ENCODE measurements at places on chromosomes 3 and 15.
A peak's percentile ranks its signal among the peaks of the same experiment; 100 is the strongest.

- peak; percentile 63 for DNase-seq
These were observed 5.3 kb downstream of the ULK3 start for GRCh38 chr15:74837482-74838136.

DNA sequence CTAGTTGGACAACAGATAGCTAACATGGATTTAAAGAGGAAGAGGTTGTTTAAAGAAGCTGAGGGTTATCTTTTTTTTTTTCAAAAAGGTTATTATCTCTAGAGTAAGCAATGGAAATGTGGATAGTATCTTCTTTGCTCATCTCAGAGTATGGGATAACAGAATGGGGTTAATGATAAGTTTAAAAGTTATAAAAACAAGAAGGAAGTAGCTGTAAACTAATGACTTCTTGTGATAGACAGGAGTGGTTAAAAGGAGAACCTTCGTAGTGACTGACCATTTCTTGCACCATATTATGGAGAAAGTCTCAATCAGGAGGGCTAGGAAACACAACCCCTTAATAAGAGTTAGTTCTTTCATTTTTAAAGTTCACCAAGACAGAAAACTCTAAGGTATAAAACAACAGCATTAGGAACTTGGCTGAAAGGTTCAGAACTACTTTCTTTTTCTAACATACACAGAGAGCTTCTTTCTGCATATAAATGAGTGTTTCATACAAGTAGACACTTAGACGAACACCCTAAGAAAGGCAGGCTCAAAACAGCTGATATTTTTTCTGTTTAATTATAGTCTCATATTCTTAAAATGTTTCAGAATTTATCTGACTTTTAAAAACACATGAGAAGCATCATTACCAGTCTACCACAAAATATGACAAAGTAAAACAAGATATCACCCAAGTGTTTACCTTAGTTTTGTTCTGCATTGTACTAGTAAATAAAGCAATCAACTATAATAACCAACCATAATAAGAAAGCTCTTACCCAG is 140.0 kb downstream of the MEIS2 start:
- DNase-seq = no peak

DNA sequence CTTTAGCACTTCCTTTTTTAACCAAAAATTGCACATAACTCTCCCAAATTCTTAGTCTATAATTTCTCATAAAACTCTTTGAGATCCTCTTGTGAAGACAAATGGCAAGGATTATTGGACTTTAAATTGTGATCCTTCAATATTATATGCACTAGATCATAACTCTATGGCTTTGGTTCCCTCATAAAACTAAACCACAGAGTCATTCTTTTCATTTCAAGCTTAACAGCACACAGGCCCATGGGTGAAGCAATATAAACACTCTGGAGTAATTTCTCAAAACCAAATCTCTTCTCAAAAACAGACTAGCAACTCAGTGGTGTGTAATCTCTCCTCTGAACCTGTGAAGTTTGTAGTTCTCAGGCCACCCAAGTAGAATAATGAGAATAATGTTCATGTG is 171.0 kb upstream of the NECTIN3 start:
- DNase-seq = no peak

- DNase-seq = no peak
These were observed 36.0 kb downstream of the GRAMD2A start for GRCh38 chr15:72161361-72162132.

DNA sequence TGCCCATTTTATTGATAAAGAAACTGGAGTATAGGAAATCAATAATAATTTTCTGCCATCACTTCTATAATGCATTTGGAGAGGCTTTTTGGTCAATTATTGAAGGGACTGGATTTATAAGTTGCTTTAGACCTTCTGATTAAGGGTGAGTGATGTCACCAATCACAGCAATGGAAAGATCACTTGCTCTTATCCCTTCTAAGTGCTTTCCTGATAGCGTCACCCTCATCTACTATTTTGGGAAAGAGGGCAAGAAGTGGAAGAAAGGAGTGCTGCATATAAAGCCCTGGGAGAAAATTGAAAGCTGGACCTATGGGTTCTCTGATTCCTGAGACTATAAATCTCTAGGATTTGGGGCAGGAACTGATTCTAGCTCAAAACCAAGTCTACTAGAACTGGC is 771.3 kb downstream of the AGBL1 start:
- DNase-seq = no peak

GRCh38 chr3:30481241-30481640 is 125.2 kb upstream of the TGFBR2 start:
- no peak for DNase-seq

GRCh38 chr15:52378746-52379394 is 83.3 kb upstream of the MYO5C start:
- no peak for DNase-seq

DNA sequence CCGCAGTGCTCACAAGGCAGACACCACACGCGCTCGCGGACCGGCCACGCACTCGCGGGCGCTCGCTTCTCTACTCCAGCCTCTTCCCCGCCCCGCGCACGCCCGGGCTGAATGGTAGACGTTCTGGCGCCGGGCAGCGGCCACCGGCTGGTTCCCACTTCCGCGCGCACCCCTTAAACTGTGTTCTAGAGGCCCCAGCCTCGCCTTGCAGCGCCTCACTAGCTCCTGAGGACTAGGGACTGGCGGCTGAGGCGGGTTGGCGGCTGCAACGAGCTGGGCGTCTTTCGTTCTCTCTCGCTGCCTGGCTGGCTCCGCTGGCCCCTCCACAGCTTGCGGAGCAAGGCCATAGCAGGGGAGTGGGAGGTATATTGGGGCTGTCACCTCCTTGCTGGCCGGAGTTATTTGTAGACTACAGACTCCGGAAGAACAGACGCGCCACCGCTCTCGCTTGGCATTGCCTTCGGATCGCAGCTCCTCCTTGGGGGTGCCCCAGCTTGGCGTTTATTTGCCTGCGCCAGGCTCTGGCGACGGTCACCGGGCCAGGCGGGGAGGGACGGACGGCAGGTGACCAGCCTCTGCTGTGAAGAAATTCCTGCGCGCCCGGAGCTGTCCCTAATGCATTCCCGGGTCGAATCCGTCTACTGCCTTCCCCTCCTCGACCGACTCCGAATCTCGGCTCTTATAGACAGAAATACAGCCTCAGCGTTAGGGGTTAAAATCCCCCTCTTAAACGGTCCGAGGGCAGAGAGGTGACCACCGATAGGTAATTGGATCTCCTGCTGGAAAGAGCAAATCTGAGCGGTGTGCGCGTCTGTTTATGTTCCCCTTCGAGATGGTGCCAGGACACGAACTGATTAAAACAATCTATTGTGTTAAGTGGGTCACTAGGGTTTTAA is 1.3 kb downstream of the GREM1 start:
- DNase-seq = peak; percentile 68

- DNase-seq = no peak
These were observed 196.5 kb upstream of the ZPLD1 start for GRCh38 chr3:102238362-102238761.

GRCh38 chr3:178690571-178690970 is 154.3 kb downstream of the KCNMB2 start:
- no peak for DNase-seq

DNA sequence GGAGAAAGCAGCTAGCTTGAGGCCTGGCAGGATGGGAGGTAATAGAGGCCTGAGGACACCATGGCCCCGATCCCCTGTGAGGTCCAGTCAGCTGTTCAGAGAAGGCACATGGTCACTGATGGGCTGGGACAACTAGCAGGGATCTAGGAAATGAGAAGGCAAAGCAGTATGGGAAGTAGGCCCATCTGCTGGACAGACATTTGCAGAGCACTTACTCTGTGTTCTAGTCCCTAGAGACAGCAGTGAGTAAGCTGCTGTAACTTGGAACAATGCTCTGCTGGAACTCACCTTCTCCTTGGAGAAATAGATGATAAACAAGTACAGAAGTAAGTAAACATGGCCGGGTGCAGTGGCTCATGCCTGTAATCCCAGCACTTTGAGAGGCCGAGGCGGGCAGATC is 7.1 kb downstream of the ECE2 start:
- no peak for DNase-seq

DNA sequence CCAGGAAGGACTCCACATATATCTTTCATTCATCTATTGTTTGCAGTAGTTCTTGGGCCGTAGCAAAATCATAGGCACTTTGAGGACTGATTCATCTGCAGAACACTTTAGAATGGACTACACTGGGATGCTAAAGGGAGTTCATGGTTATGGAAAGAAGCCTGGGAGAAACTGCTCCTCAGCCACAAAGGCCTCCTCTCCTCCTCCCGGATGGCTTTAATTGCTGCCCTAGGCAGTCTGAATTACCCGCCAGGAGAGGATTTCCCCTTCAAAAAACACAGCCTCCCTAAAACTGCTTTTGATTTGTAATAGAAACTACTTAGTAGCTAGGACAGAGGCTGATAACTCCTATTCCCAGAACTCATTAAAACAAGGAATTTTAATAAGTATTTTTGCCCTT is 4.6 kb downstream of the TMEM266 start:
- no peak for DNase-seq

- peak; percentile 70 for DNase-seq
These were observed 332.3 kb downstream of the FOXP1 start for GRCh38 chr3:71251156-71251775.

GRCh38 chr15:84633311-84634227 is 20.5 kb downstream of the WDR73 start:
- peak; percentile 88 for DNase-seq

All from RWPE2 (cell line).